ENCODE measurements at places on chromosomes 4 and X.
A peak's percentile ranks its signal among the peaks of the same experiment; 100 is the strongest.

GRCh38 chr4:40314951-40315350 is 20.2 kb upstream of the CHRNA9 start:
- DNase-seq: no peak

- no peak for DNase-seq
Observed at GRCh38 chr4:41744572-41745291, 3.8 kb downstream of the PHOX2B start.

GRCh38 chrX:8043546-8043945 is 116.3 kb upstream of the PNPLA4 start:
- DNase-seq: no peak

- DNase-seq: peak; percentile 61
Observed at GRCh38 chr4:148441986-148442831, at the start of gene NR3C2. NR3C2 (minus strand) TSS chr4:148442414.

DNA sequence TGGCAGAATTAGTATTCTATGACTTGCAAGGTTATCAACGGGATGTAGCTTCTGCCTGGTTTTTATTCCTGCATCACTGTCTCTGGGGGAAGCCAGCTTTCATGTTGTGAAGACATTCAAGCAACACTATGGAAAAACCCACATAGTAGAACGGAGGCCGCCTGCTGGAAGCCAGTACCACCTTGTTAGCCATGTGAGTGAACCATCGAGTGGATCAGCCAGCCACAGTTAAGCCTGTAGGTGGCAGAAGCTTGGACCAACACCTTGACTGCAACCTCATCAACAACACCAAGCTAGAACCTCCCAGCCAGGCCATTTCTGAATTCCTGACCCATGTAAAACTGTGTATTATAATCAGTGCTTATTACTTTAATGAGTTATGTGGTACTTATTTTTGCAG is 538.2 kb downstream of the KCNIP4 start:
- no peak for DNase-seq

GRCh38 chrX:39772057-39772832 is 325.5 kb downstream of the BCOR start:
- peak; percentile 24 for DNase-seq

DNA sequence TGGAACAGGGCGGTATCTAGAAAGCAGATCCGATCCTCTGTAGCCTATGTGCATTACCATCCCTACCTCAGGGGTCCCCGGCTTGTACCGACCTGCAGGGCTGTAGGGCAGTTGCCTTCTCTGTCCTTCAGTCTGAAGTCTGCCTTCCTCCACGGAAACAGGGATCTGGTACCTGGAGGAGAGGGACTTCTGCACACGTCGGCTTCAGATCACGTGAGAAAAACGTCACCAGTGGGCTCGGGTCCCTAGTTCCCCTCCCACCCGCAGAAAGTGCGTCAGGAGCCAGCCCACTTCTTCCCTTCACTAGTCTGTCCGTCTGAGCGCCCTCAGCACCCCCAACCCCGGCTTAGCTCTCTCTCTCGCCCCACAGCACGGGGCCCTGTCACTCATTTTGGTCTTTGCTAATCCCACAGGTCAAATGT is at the start of gene TCEAL5:
TCEAL5 (minus strand) TSS at position 170 of the 422 bp plus-strand sequence. CDS start 2,187 bp downstream, outside the sequence.
- peak; percentile 71 for DNase-seq

- DNase-seq: no peak
Observed at GRCh38 chr4:76984127-76984526, 34.6 kb downstream of the SEPTIN11 start.

DNA sequence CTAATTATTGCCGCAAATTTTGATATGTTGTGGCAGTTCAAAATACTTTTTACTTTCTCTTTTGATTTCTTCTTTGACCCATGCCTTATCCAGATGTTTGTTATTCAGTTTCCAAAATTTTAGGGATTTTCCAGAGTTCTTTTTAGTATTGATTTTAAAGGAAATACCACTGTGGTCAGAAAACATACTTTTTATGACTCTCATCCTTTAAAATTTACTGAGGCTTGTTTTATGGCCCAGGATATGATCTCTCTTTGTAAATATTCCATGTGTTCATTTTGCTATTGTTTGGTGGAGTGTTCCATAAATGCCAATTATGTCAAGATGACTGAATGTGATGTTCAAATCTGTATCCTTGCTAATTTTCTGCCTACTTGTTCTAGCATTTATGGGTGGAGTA is 272.3 kb upstream of the DIPK2B start:
- DNase-seq: no peak

DNA sequence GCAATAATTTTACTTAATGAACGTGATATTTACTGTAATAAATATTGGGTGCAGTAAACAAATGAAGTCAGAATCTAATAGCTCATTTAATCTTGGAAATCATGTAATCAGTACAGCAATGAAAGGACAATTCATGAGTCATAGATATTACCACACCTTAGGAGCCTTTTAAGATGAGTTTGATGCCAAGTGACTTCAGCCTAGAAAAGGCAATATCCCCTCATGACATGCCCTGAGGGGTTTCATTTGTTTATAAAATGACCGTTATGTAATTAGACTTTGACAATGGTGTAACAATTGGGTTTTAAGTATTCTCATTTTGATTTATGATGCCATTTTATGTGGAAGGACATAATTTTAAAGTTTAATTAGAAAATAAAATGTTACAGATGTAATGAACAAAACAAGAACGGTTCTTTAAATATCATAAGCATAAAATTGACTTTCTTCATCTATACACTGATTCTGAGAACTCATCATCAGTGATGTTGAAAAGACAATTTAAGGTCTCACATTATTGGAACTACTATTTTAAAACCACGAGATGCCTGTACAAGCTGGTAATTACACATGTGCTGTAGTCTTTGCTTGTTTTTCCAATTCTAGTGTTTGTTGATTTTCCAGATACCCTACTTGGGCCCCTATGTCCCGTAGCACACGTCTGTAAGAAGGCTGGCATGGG is 5.0 kb downstream of the FGF2 start:
- DNase-seq: no peak

DNA sequence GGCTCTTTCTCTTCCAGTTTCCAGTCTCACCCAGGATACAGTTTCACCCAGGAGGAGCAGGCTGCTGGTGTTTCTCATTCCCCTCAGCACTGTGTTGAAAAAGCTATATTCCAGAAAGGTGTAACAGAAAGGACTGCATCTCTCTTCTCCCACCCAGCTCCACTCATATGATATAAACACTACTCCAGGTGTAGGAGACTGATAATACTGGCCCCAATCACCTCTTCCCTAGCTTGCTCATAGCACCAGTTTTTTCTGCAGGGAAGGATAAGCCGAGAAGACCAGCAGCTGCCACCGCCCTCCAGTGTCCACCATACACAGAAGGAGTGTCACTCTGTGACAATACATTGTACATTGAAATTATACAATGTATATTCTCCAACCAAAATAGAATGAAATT is 105.5 kb upstream of the STK26 start:
- no peak for DNase-seq

- no peak for DNase-seq
Observed at GRCh38 chr4:69731847-69732246, 28.6 kb downstream of the SULT1B1 start.

- DNase-seq: no peak
Observed at GRCh38 chrX:23742174-23742696, 841 bp downstream of the ACOT9 start.

GRCh38 chrX:133913658-133914388 is 71.6 kb downstream of the GPC3 start:
- DNase-seq: no peak

GRCh38 chr4:169225812-169226211 is 44.9 kb downstream of the SH3RF1 start:
- no peak for DNase-seq

DNA sequence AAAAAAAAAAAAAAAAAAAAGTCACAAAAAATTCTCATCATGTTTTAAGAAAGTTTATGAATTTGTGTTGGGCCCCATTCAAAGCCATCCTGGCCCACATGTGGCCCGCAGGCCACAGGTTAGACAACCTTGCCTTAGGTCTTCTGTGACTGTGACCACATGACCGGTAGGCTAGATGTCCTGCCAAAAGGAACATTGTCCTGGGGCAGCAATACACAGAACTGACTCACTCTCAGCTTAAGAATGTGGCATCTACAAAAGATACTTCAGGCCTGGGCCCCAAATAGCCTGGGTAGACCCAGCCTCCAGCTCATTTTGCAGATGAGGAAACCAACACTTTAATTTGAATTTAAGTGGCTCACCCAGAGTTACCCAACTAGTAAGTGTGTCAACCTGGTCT is 10.0 kb downstream of the AWAT2 start:
- DNase-seq: no peak

GRCh38 chr4:184838249-184839074 is 12.7 kb upstream of the ACSL1 start:
- DNase-seq: no peak

- DNase-seq: no peak
Observed at GRCh38 chrX:147953976-147954375, 27.2 kb upstream of the FMR1NB start.

GRCh38 chr4:168849997-168850396 is 160.1 kb downstream of the CBR4 start:
- DNase-seq: no peak

- no peak for DNase-seq
Observed at GRCh38 chr4:38449506-38450174, 214.4 kb upstream of the KLF3 start.

DNA sequence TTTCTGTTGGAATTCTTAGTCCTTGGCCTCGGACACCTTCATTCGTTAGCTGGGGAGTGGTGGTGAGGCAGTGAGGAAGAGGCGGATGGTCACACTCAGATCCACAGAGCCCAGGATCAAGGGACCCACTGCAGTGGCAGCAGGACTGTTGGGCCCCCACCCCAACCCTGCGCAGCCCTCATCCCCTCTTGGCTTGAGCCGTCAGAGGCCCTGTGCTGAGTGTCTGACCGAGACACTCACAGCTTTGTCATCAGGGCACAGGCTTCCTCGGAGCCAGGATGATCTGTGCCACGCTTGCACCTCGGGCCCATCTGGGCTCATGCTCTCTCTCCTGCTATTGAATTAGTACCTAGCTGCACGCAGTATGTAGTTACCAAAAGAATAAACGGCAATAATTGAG is 23.4 kb downstream of the PIGG start:
- no peak for DNase-seq

Measured in NCI-H2227 treated with DMSO at 0.1 percent for 48 hours (cell line).